ENCODE measurements at places on chromosomes 3 and 15.

DNA sequence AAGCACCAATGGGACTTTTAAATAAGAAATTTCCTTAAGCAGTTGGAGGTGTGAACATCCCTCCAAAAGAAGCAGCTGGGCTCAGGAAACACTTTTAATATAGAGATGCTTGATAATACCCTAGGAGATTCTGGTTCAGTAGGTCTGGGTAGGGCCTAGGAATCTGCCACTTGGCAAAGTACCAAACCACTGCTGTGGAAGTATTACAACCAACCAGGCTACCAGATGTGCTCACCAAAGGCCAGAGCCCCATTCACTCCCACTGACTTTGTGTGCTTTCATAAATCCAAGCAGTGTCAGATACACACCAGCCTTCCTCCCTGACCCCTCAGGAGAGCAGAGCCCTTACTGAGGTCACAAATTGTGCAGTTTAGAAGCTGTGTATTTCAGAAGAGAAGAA lies 162.6 kb downstream of the CCNL1 start:
- DNase-seq: no peak

GRCh38 chr3:59271971-59272370 lies 222.1 kb upstream of the CFAP20DC start:
- DNase-seq: no peak

- DNase-seq: no peak
Measured at GRCh38 chr3:152229692-152230091, 39.0 kb upstream of the MBNL1 start.

DNA sequence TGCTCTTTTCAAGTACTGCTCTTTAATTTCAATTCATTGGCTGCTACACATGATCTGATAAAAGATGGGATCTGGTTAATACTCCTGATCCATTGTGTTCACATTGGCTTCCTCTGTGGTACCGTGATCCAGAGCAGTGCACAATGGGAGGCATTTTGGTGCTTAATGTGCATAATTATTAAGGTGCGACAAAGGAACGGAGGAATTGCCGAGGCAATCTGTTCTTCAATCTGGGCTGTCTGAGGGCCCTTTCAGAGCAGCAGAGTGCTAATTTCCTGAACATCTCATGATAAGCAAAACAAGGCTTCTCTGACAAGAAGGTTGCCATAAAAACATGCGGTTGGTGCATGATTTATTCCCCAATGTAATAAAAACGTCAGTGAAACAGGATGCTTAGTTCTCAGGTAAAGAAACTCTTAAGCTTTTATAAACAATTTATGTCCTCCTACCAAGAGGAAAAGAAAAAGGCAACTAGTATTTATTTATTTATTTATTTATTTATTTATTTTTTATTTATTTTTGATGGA lies 64.0 kb upstream of the EPHA3 start:
- no peak for DNase-seq

DNA sequence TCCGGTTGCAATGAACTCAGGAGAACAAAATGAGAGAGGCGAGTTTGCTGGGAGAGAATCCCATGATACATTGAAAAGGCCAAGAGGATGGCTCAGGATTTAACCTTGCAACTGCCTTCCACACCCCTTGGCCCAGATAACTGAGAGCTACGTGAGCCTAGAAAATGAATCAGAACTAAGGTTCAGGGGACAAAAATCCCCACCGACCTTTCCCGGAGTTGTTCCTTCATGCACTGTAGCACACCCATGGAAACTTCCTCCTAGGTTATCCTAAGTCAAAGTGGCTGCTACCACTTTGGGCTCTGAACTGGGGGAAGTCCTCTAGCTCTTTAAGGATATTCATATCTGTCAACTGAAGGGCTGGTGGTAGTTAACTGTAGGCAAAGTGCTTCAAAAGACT lies 58.3 kb upstream of the SLC4A7 start:
- DNase-seq: no peak

DNA sequence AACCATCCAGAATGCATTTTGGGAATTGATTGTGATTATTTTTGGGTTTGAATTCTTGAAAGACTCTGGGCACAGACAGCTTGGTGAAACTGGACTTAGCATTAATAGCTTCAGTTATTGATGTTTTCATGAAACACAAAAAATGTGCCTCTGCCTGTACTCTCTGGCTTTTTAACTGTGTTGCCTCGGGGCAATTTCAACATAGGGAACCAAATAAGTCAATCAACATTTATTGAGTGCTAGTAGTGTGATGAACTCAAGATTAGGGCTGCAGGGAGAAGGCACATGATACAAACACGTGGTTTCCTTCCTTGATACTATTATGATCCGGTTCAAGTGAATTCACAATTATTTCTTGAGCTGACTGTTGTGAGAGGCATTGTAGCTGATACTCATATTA lies 50.8 kb downstream of the UNC13C start:
- no peak for DNase-seq

GRCh38 chr3:132220986-132221385 lies 96.2 kb upstream of the ACP3 start:
- DNase-seq: no peak

DNA sequence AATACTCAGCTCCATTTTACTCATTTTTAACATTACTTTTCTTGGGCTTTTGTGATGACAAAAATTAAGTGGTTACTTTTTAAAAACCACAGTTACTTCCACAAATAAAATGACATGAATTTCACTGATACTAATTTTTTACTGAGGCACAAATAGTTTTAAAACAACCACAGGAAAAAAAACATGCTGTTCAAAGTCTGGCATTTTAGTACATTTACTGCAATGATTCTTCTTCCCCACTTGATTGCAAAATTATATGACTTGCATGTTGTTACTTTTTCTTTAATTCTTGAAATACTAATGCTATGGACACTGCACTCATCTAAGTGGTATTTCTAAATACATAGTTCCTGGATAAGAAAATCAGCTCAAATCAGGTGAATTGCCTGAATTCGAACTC lies 24.8 kb upstream of the SLMAP start:
- DNase-seq: no peak

All from SW 1271 (cell line).